LHCN-M2 (cell line): ENCODE measurements at places on chromosomes 12 and 14. TPM values are rescaled to one million over a fixed set of nuclear protein-coding genes. Genes with fewer than 3 reads are reported as not detected.

DNA sequence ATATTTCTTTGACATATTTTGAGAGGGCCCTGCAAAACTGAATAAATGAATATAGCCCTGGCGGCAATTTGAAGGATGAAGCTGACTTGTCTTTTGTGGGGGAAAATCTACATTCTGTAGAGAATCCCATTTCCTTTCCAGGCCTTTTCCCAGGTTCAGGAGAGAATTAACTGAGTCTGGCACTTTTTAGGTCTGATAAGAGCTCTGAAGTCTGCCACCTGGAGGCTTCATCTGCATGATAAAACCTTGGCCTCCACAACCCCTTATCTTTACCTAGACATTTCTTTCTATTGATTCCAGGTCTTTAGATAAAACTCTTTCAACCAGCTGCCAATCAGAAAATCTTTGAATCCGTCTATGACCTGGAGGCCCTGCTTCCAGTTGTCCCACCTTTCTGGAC lies 299.4 kb downstream of the ETNK1 start:
- no peak for DNase-seq

DNA sequence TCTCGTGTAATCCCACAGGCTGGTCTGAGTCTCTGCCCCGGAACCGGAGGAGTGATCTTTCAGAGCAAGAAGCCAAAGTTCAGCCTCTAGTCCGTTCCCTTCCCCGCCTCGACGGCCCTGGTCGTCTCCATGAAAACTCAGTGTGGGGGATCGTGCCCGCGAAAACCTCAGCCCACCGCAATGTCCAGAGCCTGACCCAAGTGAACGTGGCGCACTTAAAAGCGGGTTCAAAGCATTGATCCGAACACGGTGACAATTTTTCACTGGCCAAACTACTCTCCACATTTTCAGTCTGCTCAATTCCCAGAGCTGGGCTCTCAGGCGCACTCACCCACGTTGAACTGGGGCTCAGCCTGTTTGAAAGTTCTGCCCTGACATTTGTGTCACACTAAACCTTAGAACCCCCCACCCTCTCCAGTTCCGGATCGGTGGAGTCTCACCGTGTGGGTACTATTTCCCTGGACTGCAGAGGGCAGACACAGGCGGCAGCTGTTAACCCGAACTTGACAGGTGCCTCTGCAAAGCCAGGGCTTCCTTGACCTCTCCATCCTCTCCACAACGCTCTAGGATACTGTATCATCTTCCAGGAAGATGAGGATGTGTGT lies 886 bp upstream of the PRICKLE1 start:
- DNase-seq, result peak; percentile 42

DNA sequence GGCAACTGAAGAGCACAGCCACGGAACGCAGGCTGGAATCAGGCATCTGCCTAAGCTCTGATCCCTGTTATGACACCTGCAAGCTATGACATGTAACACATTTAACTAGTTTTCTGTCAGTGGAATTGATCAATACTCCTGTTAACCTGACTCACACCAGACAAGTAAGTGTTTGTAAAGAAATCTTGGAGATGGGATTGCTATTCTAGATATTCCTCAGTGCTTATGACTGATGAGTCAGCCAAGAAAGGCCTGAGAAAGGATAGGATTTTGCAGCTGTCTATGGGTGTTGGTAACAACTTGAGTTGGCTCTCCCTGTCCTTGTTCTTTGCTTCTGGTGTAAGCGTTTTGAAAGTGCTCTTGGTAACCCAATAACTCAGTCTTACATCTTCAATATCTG lies 110.5 kb downstream of the GPR135 start:
- peak; percentile 94 for DNase-seq

GRCh38 chr12:30169839-30170591 lies 386.3 kb upstream of the TMTC1 start:
- no peak for DNase-seq

GRCh38 chr12:110256780-110257431 lies 24.1 kb upstream of the ATP2A2 start:
- DNase-seq, result no peak

DNA sequence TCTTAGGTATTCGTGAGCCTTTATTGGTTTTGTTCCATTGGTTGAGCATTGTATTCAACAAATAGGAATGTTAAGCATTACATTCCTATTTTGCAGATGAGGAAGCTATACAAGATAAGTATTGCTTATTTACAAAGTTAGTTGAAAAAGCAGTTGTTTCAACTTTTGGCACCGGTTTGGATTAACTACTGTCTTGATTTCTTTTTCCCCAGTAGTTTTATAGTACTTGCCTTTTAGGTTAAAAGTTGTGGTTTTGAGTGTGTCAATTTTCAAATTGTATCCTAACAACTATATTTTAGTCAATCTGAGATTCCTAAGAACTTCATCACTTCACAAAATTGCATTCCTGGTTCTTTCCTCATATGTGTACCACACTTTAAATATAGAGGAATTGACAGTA lies 23.8 kb upstream of the MBIP start:
- no peak for DNase-seq

- DNase-seq, result no peak
These were observed 47.7 kb downstream of the PSMA6 start for GRCh38 chr14:35339761-35340406.

GRCh38 chr14:20631880-20632389 lies 9.6 kb downstream of the OR6S1 start:
- peak; percentile 70 for DNase-seq

- DNase-seq, result peak; percentile 51
These were observed 35.5 kb upstream of the STON2 start for GRCh38 chr14:81435391-81436295.

- no peak for DNase-seq
These were observed 135.1 kb downstream of the MON2 start for GRCh38 chr12:62601765-62602164.

- DNase-seq, result no peak
These were observed 66.3 kb upstream of the PLEKHG3 start for GRCh38 chr14:64637735-64638473.

GRCh38 chr12:106643000-106643399 lies 60.2 kb downstream of the RFX4 start:
- no peak for DNase-seq

GRCh38 chr12:45762185-45763110 lies 32.9 kb downstream of the ARID2 start:
- DNase-seq, result peak; percentile 34

- no peak for DNase-seq
These were observed 64.2 kb upstream of the IFNG-AS1 start for GRCh38 chr12:67925077-67925476.

GRCh38 chr12:56437430-56438176 lies 11.6 kb downstream of the TIMELESS start:
- no peak for DNase-seq

DNA sequence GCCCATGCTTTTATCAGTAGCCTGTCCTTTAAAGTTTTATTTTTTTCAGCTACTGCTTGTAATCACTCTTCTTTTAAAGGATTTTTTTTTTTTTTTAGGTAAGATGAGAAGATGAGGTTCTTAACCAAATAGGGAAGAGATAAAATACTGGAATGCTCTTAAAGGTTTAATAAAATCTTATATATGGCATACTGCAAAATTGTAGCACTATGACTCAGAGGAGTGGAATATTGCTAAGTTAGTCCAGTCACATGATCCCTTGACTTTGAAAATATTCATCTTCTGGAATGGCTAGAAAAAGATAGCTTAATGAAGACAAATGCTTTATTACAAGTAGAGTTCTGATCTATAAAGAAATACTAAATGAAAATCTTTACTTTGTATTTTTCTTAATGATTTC lies 116.6 kb downstream of the NAV3 start:
- DNase-seq, result peak; percentile 75

GRCh38 chr14:43161477-43161876 lies 1345.6 kb downstream of the FSCB start:
- DNase-seq, result no peak

GRCh38 chr14:33938131-33938949 lies 12.5 kb downstream of the EGLN3 start:
- peak; percentile 41 for DNase-seq

DNA sequence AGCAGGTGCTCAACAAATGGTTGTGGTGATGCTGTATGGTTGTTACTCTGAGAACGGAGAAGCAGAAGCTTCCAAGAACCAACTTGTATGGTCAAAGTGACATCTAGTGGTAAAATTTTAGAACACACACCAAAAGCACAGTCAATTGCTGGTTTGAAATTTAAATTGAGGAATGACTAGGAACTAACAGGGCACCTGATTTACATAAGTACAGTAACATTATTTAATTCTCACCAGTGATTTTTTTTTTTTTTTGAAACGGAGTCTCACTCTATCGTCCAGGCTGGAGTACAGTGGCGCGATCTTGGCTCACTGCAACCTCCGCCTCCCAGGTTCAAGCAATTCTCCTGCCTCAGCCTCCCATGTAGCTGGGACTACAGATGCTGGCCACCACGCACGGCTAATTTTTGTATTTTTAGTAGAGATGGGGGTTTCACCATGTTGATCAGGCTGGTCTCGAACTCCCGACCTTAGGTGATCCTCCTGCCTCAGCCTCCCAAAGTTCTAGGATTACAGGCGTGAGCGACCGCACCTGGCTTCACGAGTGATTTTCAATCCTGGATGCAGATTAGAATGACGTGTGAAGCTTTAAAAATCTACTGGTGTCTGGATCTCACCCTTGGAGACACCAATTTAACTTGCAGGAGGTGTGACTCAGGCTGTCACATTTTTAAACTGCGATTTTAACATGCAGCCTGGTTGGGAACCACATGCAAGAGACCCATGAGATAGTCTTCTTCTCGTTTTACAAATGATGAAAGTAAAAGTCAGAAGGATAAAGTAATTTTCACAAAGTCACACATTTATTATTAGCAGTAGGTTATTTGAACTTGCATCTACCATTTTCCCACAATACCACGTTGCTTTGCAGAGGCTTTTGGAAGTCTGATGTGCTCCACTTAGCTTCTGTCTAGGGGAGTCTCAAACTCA lies 14.1 kb upstream of the NUMB start:
- DNase-seq, result peak; percentile 75

DNA sequence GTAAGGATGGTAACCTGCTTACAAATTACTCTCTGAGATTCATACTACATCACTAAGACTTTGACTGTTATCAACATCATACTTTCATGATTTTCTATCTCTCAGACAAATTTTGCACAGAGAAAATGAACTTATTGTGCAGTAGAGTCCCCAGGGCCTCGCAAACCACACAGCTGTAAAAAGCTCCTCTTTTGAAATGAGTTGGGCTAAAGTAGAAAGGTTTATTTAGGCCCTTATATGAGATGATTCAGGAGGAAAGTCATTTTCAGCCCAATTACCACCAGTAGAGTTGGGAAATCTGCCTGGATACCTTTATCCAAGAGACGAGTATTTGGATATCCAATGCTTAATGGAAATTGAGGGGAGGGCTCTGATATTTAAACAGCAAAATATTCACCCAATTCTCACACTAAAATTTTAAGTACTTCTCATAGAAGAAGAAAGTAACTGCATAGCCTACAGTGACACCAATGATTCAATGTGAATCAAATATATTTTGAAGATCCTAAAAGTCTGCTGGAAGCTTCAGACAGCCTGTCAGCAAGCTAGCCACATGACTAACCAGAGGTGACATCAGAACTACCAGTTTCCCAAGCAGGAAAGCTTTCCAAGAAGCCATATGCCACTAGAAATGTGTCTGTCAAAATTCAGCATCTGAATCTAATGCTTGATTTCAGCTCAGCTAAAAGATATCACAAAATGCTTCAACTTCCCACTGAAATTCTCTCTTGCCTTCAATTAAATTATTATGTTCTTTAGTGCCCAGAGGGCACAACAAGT lies 190.1 kb upstream of the SYT1 start:
- peak; percentile 68 for DNase-seq

GRCh38 chr12:4909734-4910501 lies at the start of gene KCNA1:
Gene KCNA1, plus strand, starts transcription at chr12:4909905. Its CDS starts 1,474 bp downstream, at chr12:4911379.
- no peak for DNase-seq

DNA sequence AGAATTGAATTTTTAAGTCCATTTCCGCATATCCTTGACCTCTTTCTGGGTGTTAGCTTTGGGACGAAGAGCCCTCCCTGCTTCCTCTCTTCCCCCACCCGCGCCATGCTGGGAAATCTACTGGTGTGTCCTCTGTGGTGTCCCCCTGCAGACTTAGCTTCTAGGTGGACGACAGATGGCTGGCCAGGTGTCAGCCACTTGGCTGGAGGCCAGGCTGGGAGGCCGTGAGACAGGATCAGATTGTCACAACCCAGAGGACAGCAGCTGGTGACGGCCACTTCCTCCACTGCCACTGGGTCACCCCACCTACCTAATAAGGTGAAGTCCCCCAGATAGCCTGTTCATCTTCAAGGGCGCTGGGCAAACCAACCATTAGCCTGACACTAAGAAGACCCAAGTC lies 13.3 kb upstream of the DTX1 start:
- no peak for DNase-seq

GRCh38 chr14:89750281-89750755 lies 204.2 kb downstream of the EFCAB11 start:
- DNase-seq, result no peak

DNA sequence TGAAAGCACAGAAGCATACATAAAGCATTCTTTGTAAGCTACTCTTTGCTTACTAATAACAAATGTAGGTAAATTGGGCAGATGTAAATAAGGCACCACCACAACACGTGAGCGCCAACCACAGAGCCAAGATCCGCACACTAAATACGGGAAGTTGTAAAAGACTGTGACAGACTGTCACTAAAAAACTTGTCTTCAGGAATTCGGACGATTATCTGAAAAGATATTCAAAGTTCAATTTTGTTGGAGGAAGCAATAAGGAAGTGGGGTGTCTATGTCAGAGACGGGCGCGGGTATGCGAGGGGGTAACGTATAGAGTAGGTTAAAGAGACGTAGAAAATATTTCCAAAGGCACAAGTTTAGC lies 1.5 kb upstream of the HSP90B1 start:
- DNase-seq, result no peak

DNA sequence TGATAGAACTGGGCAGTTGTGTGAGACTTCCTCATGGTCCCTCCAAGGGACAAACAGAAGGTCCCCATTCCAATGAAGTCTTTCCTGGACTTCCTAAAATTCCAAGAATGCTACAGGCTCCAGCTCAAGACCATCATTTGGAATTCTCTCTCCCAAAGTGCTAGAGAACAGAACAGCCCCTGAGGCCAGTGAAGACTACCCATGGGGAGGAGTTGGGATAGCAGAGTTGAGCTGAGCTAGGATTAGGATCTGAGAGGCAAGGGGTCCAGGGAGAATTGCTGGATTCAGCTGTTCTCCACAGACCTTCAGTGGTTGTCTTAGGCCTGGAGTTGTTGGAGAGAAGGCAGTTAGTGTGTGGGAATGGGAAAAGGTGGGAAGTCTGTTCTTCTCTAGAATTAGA lies 10.8 kb downstream of the KRT1 start:
- DNase-seq, result no peak

GRCh38 chr14:64391113-64391725 lies 3.1 kb downstream of the MTHFD1 start:
- no peak for DNase-seq

The TNFAIP2 gene
- 9.4 and 21.0 TPM in 2 replicates for total RNA-seq

The PLBD1 gene
- total RNA-seq, result 0.06 and 0.29 TPM in 2 replicates

The DTX1 gene
- 0.11 TPM in 1 of 2 replicates, not detected in the other for total RNA-seq

The LRRIQ1 gene
- 0.19 and 0.34 TPM in 2 replicates for total RNA-seq

The SLC24A4 gene
- not detected in 2 replicates for total RNA-seq

The ETFBKMT gene
- total RNA-seq, result 1.7 and 3.1 TPM in 2 replicates

The ACTR10 gene
- total RNA-seq, result 78.2 and 83.3 TPM in 2 replicates

The SCN8A gene
- total RNA-seq, result 7.2 and 7.4 TPM in 2 replicates

The OR4K13 gene
- total RNA-seq, result not detected in 2 replicates

The ZFYVE26 gene
- 13.0 and 18.5 TPM in 2 replicates for total RNA-seq

The CABP1 gene
- total RNA-seq, result 0.45 TPM in 1 of 2 replicates, not detected in the other

The C12orf54 gene
- not detected in 2 replicates for total RNA-seq

The ARG2 gene
- total RNA-seq, result 0.80 and 3.1 TPM in 2 replicates

The GARIN6 gene
- total RNA-seq, result not detected in 2 replicates

The GZMB gene
- total RNA-seq, result not detected in 2 replicates
